Tibial nerve (tissue), 4 donors: ENCODE measurements at places on chromosomes 2 and 18. TPM values are rescaled to one million over a fixed set of nuclear protein-coding genes. Genes with fewer than 3 reads are reported as not detected.

- no peak for DNase-seq
Observed at GRCh38 chr18:10124967-10125366, 211.2 kb downstream of the VAPA start.

DNA sequence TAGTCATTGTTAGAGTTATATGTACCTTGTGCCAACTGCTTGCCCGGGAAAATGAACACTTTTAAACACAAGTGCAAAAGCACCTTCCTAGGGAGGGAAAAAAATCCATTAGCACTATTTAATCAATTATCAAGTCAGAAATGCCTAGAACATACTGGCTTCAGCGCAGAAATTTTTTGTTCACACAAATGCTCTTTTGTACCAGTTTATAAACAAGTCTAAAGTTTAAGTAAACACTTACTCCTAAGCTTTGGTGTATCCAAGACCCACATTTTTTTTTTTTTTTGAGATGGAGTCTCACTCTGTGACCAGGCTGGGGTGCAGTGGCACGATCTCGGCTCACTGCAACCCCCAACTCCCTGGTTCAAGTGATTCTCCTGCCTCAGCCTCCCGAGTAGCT lies 30.6 kb downstream of the GFPT1 start:
- no peak for DNase-seq

DNA sequence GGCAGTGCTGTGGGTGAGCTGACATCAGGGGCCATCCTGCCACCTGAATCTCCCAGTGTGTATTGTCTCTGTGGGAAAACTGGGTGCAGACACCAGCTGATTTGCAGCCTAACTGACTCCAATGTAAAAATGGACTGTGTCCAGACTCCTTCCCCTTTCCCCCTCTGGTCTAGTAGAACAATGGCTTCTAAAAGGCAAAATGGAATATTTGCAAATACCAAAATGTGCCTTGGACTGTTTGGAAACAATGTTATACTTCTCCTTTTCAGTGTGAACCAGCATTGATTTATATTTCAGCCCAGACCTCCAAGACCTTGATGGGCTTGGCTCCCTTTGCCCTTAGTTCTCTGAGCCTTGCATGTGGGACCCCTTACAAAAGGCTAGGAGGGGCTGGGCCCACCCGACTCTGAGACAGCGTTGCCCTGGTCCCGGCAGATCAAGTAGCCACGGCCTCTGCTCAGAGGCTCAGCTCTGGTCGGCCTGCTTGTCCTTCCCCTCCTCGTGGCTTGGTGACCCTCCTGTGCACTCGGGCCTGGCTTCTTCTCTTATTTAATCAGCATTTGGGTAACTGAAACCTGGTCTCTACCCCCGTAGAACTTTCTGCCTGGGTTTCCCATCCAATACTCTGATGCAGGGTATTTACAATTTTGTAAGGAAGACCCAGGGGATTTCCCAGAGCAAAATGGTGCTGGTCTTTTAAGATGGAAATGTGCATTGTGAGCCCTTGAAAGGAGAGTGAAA lies 18.0 kb upstream of the ACKR3 start:
- DNase-seq: no peak

Gene CCDC148
- total RNA-seq: 2.0 TPM

Gene TFCP2L1
- total RNA-seq: 0.20 TPM

- no peak for DNase-seq
Observed at GRCh38 chr2:113963965-113964364, 74.1 kb downstream of the ACTR3 start.

Gene UPP2
- not detected for total RNA-seq

Gene LRATD1
- 5.7 TPM for total RNA-seq

Gene IL36B
- not detected for total RNA-seq
